ENCODE measurements at places on chromosomes 7 and 10.

DNA sequence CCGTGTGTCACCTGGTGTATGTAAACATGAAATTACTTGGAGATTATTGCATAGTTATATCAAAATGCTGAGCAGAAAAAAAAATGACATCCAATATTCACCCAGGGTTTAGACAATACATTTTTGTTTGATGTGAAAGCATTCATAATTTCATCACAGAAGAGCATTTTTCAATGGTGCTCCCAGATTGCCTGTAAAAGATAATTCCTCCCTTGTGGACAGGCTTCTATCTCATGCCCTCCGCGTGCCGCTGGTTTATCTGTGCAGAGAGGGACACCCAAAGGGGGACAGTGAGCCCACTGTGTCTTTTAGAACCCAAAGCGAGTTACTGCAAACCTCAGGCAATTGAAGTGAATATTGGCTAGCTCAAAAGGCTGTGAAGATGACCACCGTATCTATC, 126.2 kb upstream of the KLF6 start:
- no peak for DNase-seq

GRCh38 chr7:130667593-130668257, 823 bp downstream of the COPG2 start:
- no peak for DNase-seq

GRCh38 chr7:49297958-49298357, 373.6 kb downstream of the CDC14C start:
- no peak for DNase-seq

DNA sequence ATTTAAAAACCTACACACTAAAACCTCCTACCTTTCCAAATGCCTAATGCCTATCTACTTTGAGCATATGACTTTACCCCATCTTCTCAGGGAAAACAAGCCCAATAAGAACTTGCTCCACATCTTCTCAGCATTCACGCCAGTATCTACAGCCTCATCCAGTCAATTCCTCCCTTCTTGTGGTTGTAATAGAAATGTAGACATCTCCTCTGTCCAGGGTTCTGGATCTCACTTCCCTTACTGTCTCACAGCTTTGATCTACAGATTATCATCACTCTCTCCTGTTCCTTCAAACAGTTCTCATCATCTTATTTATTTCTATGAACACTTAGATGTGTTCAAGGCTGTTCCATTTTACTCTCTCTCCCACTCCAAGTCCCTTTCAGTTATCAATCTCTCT, 70.4 kb upstream of the NOBOX start:
- DNase-seq, result no peak

DNA sequence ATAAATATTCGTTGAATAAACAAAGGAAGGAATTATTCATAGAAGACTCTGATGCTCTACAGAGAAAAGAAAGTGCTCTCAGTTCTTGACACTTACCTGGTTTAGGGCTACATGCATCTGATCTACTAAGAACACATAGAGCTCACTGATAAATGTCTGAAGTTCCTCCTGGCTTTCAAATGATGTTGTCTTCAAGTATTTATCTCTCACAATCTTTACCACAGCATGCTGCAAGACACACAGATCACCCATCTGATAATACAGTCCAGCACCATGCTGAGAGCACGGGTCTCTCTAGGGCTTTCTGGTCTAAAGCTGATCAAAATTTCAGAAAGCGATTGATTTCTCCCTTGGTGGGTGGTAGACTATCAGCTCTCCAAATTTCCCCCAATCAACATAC, 44.5 kb upstream of the MRPS16 start:
- no peak for DNase-seq

DNA sequence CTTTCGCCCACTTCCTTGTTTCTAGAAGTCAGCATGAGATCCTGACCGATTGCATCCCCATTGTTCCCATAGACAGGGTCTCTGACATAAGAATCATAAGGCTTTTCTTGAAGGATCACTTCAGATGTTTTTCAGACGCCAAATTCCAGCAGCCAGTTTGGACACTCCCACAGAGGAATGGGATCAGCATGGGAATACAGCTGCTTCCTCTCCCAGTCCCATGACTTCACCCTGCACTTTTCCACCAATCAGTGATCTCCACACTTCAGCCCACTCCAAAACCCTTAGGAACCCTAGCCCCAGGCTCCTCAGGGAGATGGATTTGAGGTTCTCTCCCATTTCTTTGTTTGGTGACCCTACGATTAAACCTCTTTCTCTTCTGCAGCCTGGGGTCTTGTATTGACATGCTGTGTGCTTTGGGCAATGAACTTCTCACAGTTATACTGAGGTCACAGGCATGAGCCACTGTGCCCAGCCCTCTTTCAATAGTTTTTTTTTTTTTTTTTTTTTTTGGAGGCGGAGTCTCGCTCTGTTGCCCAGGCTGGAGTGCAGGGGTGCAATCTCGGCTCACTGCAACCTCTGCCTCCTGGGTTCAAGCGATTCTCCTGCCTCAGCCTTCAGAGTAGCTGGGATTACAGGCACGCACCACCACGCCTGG, 52.8 kb upstream of the CHST3 start:
- no peak for DNase-seq

DNA sequence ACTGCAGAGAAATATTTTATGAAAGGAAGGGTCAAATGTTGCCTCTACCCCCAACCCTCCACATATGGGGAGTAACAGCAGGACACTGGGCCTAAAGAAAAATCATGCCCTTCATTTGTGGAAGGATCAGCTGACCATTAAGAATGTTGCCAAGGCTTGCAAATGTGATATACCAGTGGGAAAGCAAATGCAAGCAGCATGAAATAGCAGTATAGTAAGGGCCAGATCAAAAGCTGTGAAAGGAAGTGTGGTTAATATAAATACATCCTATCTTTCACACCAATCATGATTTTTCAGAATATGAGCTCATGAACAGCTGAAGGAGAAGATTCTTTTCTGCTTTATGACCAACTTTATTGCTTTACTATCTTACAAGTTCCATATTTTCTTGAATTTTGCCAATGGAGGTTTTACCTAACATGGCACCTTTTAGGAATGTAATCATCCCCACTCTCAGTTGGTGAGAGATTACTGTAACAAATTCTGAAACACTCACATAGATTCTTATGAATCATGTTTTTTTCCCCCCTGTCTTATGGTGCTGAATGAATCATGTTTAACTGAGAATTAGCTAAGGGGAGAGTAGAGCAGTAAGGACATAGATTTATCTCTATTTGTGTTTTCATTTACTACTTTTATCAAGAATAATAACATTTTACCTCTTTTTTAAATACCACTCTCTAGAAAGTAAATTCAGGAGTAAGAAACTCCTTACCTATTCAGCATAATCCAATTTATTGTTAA, 12.1 kb upstream of the ATAD1 start:
- no peak for DNase-seq

GRCh38 chr7:155618708-155619633, 25.5 kb upstream of the RBM33 start:
- DNase-seq, result no peak

GRCh38 chr10:77710759-77711682, 73.4 kb upstream of the KCNMA1 start:
- DNase-seq, result peak; percentile 37

DNA sequence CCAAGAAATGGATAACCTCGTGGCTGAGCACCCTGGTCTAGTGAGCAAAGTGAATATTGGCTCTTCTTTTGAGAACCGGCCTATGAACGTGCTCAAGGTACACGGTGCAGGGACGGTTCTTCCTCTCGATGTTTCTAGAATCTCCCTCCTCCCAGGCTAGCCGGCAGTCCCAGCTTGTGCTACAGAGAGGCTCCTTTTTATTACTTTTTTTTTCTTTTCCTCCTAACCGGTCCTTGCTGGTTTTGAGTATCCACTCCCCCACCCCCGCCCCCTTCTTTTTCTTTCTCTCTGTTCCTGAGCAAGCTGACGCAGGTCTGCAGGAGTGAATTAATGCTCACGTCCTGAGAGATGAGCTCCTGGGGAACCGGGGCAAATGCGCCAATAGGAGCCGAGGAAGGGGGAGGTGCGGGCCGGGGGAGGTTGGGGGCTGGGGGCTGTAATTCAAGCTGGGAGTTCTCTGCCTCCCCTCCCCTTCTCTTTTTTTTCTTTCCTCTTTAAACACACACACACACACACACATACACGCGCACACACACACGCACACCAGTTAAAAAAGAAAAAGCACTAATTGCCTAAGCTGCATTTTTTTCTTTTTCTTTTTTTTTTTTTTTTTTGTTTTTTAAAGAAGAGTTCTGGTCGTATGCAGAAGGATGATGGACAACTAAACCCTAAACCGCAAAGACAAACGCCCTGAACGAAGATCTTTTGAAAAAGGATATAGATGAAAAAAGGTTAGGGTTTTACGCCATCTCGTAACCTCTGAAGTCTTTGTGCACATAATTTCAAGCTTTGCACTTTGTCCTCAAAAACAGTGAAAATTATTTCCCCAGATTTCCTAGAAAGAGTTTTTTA, 6.6 kb downstream of the CPA2 start:
- no peak for DNase-seq

DNA sequence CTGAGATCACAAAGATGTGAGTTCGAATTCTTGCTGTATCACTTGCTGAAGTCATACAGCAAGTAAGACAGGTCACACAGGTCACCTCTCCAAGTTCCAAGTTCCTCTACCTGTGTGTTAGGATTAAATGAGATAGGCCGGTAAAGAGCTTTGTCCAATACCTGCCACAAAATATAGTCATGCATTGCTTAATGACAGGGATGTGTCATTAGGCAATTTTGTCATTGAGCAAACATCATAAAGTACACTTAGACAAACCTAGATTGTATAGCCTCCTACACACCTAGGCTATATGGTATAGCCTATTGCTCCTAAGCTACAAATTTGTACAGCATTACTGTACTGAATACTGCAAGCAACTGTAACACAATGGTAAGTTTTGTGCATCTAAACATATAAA, 469.4 kb downstream of the KCNMA1 start:
- DNase-seq, result no peak

- no peak for DNase-seq
Observed at GRCh38 chr7:12317675-12318074, 86.0 kb downstream of the VWDE start.

- DNase-seq, result no peak
Observed at GRCh38 chr7:1314908-1315450, 82.3 kb downstream of the UNCX start.

DNA sequence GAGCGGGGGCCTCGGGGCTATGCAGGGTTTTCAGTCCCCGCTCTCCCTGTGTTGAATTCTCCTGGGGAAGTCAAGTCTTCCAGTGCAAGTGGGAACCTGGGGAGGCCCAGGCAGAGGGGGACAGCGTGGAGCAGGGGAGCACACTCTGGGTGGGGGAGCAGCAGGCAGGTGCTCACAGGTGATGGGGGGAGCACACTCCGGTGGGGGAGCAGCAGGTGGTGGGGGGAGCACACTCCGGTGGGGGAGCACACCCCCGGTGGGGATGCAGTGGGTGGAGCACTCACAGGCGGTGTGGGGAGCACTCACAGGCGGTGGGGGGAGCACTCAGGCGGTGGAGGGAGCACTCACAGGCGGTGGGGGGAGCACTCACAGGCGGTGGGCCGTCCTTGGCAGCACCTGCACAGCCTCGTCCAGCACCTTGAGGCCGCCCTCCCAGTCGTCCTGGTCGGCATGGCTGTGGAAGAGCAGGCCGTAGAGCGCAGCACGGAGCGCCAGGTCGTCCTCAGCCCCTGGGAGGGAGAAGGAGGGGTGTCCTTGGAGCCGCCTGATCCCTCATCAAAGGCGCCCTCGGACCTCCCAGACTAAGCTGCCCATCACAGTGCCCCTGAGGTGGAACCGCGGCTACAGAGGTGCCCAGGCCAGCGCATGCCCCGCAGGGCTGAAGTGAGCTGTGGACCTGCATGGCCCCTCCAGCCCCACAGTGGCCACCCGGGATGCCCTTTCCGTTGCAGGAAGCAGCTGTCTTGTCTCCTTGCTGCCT, 56.7 kb downstream of the CFAP46 start:
- no peak for DNase-seq

DNA sequence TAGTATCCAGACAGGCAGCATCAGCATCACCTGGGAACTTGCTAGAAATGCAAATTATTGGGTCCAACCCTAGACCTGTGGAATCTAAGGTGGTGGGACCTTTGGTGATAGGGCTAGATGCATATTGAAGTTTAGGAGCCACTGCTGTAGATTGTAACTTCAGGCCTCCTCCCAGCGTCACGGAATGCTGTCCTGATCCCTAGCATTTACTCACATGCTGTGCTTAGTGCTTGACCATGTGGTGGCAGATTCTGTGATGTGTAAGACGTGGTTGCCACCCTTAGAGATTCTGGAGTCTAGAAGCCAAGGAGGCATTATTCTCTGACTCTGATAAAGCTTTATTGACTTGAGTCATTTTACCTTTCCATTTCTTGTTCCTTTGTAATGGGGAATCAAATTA, 13.5 kb downstream of the AHR start:
- DNase-seq, result no peak

DNA sequence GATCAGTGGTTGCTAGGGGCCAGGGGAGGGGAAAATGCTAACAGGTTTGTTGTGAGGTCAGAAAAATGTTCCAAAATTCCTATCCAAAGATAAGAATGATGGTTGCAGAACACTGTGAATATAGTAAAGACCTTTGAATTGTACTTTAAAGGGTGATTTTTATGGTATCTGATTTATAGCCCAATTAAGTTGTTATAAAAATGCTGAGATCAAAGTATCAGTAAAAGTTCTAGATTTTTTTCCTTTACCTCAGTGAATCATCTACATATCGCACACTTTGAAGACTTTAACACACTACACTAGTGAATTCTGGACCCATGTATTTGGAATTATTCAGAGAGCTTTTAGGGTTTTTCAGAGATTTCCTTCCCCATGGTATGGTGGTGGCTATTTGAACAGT, 275.4 kb downstream of the WDR37 start:
- DNase-seq, result no peak

GRCh38 chr7:126799541-126799940, 453.2 kb downstream of the GRM8 start:
- no peak for DNase-seq

- no peak for DNase-seq
Observed at GRCh38 chr7:14115701-14116100, 126.2 kb upstream of the ETV1 start.

DNA sequence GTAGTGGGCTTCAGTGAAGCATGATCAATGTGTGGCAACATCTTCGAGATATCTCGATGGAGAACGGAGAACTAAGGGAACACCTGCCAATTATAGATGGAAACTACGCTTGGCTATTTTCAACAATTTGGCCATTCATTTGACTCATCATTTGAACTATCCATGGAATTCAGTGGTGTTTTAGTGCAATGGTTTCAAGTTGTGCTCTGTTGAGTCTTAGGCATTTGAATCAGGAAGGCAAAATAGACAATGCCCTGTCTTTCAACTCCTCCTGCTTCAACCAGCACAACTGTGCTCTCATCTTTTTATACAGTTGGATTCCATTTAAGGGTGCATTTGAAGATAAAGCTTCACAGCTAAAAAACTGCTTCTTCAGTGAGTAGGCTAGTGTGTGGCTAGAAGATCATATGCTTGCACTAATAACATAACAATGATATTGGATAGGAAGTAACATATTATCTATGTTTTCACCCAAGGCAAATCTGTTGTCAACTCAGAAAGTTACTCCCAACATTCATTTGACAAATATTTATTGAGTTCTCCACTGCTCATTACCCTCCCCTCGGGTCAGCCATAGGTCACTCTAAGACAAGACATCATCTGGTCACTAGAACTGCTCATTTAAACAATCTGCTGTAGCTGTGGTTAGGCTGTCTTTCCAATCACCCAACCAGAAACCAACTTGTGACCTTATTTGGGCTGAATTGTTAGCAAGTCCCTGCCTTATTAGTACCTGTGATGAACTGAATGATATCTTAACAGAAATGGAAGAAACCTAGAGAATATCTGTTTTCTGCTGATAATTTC, 314.1 kb upstream of the SP4 start:
- DNase-seq, result no peak
